ENCODE measurements at places on chromosomes 3 and 15. TPM values are rescaled to one million over a fixed set of nuclear protein-coding genes. Genes with fewer than 3 reads are reported as not detected.

The C3orf85 gene
- total RNA-seq, result not detected

The DNASE1L3 gene
- 3.5 TPM for total RNA-seq

- no peak for DNase-seq
These were observed 7.4 kb upstream of the SLCO2A1 start for GRCh38 chr3:134037168-134037567.

- no peak for DNase-seq
These were observed 901 bp upstream of the CLN6 start for GRCh38 chr15:68230157-68231100.

GRCh38 chr3:11481556-11481955 is 162.2 kb downstream of the VGLL4 start:
- DNase-seq, result no peak

All from urinary bladder (tissue), 4 donors.